ENCODE measurements at places on chromosomes 6 and 20.

GRCh38 chr20:45940053-45940452, 5.6 kb downstream of the PCIF1 start:
- DNase-seq = no peak

DNA sequence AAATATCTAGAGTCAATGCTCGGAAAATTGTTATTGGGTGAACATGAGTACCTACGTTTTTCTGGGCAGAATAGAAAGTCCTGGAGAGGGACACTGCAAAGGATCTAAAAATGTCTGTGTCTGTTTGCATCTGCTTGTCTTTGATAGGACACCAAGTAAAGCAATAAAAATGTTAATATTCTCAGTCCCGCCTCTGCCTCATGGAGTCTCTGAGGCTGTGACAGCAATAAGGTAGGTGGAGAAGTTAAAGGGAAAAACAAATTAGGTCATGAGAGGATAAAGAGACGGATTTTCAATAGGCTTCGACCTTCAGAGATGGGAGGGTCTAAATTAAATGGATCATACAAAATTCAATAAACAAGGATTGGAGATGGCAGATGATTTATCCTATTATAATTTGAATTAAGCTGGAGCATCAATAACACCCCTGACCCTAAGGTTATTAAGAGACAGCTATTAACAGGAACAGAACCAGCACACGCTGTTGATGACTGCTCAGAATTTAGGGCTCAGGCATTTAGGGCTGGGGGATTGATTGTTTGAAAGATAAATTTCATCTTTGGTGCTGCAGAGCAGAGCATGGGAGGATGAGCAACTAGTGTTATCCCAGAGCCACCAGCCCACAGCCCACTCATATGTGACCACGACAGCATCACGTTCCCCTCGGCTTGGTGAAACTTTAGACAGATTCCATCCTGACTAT, 620.3 kb upstream of the CDH4 start:
- DNase-seq = no peak

DNA sequence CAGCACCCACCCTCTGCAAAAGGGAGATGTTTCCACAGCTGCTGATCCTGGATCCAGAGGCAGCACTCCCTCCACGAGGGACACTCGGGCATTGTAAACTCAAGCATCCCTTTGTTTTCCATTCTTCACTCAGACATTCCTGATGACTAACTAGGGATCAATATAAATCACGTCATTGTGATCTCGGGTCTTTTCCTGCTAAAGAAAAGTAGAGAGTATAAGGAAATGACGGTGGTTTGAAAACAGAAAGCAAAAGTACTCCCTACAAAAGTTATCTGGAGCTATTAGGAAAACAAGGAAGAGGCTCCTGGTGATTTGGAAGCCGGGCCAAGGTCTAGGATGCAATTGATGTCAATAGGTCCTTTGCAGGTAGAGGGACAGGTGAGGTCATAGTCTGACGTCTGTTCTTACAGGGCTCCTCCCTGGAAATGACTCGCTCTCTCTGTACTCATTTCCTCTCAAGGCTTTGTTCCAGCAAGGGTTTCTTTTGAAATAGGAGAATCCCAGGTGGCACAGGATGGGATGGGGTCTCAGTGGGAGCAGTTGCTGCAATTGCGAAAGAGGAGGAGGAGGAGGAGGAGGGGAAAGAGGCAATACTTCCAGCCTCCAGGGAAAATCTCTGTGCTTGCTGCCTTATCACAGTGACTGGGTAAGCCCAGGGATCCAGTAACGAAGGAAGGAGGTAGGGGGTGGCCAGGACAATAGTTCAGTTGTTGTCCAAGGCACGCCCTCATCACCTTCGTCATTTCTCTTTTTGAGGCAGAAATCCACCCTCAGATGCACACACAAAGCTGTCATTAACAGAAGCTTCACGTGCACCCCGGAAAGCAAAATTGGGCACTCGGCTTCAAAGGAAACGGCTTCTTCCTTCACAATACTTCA, 222.8 kb downstream of the LY86 start:
- DNase-seq = no peak

DNA sequence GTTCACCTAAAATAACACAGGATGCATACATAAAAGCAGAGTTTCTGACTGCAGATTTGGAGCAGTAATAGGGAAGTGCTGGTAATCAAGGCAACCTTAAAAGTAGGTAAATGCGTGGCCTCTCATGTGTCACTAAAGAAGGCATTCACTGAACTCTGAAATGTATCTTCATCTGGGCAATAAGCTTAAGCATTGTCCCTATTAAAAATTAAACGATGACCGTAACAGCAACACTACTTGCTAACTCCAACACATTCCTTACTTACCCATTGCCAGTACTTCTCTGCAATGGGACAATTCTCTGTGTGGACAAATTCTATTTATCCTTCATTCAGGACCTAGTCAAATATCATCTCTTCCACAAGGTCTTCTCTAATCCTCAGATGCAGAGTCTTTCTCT, 19.9 kb downstream of the ADGRF1 start:
- DNase-seq = no peak

- DNase-seq = no peak
Measured at GRCh38 chr6:135496800-135497411, 634 bp downstream of the AHI1 start.

GRCh38 chr6:31896856-31897611, 464 bp downstream of the EHMT2 start:
- DNase-seq = no peak

DNA sequence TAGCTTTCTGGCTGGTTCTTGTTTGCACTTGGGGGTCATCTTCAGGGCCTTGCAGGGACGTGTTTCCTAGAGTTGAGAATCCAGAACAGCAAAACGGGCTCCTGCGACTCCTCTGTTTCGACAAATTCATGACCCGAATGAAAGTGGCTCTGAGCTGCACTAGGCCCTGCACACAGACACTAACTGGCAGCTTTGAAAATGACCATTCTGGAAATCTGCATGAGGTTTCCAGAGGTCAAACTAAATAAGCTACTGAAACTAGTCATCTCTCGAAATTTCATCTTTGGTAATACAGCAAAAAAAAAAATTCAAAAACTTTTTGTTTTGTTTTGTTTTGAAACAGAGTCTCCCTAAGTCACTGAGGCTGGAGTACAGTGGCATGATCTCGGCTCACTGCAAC, 15.5 kb upstream of the BMP7 start:
- no peak for DNase-seq

GRCh38 chr20:23061734-23062561, 12.5 kb upstream of the THBD start:
- no peak for DNase-seq

DNA sequence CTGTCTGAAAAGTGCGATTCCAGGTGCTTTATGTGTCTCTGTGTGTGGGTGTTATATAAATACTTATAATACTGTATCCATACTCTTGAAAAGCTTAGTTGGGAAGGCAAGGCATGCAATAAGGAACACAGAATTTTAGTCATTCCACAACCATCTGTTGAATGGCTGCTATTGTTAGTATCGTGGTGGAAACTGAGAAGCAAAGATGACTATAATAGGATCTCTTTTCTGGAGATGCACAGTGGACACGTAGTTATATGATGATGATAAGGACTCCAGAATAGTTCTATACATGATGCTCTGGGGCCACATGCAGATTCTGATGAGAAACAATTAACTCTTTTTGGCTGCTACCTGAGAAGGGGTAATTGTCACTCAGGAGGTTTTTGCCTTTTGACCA, 25.2 kb downstream of the ESR1 start:
- DNase-seq = no peak

DNA sequence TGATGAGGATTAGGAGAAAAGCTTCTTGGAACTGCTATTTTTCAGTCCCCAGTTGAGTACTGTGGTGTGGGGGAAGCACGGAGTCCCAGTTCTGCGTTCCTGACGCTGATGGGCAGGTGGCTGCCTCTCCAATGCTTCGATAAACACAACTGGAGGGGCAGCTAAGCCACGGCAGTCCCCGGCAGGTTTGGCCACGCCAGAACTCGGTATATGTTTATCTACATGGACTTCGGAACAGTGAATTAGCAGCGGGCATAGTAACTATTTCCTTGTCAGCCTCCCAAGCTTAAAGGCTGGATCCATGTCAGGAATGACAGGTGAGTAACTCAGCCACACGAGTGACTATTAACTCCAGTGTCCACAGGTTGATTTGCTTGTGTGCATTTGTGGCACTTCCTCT, 354.4 kb downstream of the ZFAND3 start:
- no peak for DNase-seq

DNA sequence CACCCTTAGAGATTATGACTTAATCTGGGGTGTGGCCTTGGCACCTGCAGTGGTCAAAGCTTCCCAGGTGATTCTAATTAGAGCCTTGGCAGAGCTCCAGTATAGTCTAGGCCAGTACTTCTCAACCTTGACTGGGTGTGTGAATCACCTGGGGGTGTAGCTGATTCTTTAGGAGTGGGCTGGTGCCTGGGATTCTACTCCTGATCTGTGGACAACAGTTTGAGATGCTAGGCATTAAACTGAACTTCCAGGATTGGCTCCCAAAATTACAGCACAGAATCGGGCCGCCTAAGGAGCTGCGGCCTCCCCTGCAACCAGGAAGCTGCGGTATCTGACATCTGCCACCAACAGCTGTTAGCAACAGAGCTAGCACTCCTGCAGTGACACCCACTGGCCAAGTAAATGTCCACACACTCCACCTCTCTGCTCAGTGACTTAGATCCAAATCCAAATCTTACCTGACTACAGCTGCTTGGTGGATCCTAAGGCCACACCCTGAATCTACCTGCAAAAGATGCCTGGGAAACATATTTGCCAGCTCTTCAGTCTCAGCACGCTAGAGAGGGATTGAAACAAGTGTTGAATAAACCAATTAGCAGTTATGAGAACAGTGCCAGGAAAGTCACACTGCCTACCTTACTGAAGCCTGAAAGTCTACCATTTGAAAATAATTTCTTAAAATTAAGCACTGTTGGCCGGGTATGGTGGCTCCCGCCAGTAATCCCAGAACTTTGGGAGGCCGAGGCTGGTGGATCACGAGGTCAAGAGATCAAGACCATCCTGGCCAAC, 126.7 kb downstream of the UNC5CL start:
- peak; percentile 16 for DNase-seq

DNA sequence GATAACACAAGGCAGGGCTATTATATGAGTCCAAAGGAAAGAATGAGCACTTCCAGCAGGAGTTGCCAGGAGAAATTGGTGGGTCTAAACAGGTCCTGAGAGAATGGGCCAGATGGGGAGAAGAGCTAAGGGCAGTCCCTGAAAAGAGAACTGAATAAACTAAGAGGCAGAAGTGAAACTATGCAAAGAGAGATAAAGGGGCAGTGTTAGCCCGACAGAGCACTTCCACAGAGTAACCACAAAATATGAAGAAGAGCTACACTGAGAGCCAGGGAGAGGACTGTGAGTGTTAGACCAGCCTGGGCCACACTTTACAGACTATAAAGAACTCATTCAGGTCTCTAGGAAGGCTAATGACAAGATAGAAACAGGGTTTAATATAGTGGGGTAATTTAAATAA, 43.8 kb downstream of the RALGAPA2 start:
- DNase-seq = no peak

- DNase-seq = no peak
Measured at GRCh38 chr20:32563311-32564272, 21.5 kb downstream of the NOL4L start.

DNA sequence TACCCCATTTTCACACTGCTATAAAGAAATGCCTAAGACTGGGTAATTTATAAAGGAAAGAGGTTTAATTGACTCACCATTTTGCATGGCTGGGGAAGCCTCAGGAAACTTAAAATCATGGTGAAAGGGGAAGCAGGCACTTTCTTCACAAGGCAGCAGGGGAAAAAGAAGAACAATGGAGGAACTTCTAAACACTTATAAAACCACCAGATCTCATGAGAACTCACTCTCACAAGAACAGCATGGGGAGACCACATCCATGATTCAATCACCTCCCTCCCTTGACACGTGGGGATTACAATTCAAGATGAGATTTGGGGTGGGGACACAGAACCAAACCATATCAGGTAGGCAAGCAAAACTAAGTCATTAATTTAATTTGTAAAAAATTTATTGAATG, 343.2 kb downstream of the FRK start:
- DNase-seq = no peak

GRCh38 chr20:19859444-19859843, 101.4 kb downstream of the RIN2 start:
- DNase-seq = no peak

- DNase-seq = no peak
Measured at GRCh38 chr6:50591135-50591534, 122.2 kb upstream of the TFAP2D start.

DNA sequence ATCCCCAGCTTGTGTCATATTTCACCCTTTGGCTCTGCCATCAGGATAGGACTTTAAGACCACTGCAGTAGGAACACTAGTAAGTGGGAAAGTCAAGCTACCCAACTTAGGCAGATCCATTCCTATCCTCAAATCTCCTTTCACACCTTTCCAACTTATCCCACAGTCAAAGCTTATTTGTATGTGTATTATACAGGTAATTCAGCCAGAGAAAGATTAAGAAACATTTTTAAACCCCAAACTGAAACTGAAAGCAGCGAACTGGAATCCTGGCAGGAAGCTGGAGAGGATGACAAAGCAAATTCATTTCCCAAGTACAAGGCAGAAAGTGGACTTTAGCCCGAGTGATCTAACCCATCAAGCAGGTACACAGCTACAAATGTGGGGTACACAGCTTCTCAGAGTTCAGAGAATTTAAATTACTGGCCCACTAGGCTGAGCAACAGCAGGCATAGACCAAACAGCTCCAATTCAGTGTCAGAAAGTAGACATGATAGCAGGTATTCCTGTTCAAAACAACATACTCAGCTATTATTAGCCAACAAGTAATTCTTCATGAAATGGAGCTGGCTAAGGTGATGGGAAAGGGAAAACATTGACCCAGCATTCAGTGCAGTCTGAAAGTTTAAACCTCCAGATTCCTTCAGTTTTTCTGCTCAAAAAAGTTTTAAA, 39.1 kb downstream of the ILRUN start:
- no peak for DNase-seq

- no peak for DNase-seq
Measured at GRCh38 chr6:30875244-30876038, 8.9 kb upstream of the DDR1 start.

DNA sequence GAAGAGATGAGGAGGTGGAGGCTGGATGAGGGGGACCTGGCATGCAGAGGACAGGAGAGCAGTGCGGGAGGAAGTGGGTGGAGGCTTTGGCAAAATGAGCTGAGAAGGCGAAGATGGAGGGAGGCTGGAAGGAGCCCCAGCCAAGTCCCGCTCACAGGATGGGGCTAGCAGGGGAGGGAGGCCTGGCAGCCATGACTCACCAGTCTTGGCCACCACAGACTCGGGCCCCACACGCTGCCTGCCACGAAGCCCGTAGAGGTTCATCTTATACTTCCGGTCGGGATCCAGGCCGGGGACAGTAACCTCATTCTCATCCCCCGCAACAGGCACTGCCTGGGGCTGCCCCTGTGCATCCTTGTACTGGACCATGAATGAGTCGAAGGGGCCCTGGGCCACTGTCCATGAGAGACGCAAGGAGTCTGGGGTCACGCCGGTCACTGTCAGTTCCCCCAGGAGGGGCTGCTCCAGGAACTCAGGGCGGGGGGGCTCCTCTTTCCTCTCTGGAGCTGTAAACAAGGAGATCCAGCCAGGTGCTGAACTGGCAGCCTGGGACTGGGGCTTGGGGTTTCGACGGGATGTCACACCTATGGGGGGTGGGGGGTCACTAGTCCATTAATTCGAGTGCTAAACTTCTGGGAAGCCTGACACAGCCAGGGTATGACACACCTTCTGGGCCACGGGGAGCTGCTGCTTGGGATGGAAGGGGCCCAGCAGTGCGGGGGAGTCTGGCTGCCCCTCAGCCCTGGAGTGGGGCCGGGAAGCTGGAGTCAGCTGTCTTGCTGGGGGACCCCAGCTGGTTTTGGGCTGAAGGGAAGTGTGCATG, 27.8 kb downstream of the TNXB start:
- no peak for DNase-seq

- no peak for DNase-seq
Measured at GRCh38 chr6:87088076-87088475, 6.8 kb downstream of the CGA start.

GRCh38 chr20:646868-647233, 6.1 kb downstream of the SRXN1 start:
- no peak for DNase-seq

Measured in stimulated activated CD4-positive, alpha-beta T cell treated with anti-CD3 and anti-CD28 coated beads, Interleukin-4, amount 100 ng/mL, for 48 hours (primary cell).